Left cardiac atrium (tissue), 4 donors: ENCODE measurements at places on chromosomes 13 and 19.

- no peak for DNase-seq
Observed at GRCh38 chr19:31254180-31254551, 95.1 kb downstream of the TSHZ3 start.

GRCh38 chr19:1026783-1027649, 608 bp downstream of the CNN2 start:
- no peak for DNase-seq

- no peak for DNase-seq
Observed at GRCh38 chr19:15159251-15159650, 41.5 kb downstream of the NOTCH3 start.

- DNase-seq = no peak
Observed at GRCh38 chr13:21583478-21583877, 20.5 kb downstream of the MICU2 start.

GRCh38 chr13:112245179-112245724, 130.9 kb upstream of the SPACA7 start:
- DNase-seq = no peak
